ENCODE measurements at places on chromosomes 2 and 18. TPM values are rescaled to one million over a fixed set of nuclear protein-coding genes. Genes with fewer than 3 reads are reported as not detected.

Gene IRS1
- total RNA-seq, result 66.2 TPM

Gene INPP5D
- total RNA-seq, result 9.4 TPM

Gene G6PC2
- not detected for total RNA-seq

Gene LOXHD1
- 0.14 TPM for total RNA-seq

DNA sequence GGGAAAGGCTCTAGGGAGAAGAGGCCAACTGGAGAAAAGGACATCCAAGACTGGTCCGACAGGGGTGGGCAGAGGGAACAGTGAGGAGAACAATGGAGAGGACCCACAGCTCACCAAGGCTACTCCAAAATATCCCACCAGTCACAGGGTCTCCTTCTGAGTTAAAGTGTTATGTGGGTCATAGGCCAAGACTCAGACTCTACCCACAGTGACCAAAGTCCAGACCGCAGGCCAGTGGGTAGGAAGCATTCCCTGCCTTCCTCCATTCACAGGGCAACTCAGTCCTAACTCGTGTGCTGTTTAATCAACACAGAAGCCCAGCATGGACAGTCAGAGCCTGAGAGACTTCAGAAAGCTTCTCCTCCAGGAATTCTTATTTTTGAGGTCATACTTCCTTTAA is 260.6 kb downstream of the SMAD2 start:
- no peak for DNase-seq

GRCh38 chr2:73488079-73488478 is 102.4 kb downstream of the ALMS1 start:
- DNase-seq, result no peak

DNA sequence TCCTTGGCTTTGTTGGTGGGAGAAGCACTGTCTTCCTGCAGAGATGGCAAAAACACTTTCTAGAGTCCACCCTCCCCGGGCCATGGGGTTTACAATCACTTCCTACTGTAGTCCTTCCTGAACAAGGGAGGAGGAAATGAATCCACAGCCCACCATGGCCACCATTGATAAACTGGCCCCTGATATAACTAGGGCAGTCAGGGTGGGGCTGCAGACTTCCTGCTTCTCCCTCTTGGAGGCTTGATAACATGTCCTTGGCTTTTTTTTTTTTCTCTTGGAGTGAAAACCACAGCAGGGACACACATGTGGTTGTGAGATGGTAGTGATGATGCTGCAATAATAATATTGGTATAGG is 437.8 kb downstream of the ZNF521 start:
- DNase-seq, result no peak
